GM10248 (cell line): ENCODE measurements at places on chromosomes 5 and 9.

DNA sequence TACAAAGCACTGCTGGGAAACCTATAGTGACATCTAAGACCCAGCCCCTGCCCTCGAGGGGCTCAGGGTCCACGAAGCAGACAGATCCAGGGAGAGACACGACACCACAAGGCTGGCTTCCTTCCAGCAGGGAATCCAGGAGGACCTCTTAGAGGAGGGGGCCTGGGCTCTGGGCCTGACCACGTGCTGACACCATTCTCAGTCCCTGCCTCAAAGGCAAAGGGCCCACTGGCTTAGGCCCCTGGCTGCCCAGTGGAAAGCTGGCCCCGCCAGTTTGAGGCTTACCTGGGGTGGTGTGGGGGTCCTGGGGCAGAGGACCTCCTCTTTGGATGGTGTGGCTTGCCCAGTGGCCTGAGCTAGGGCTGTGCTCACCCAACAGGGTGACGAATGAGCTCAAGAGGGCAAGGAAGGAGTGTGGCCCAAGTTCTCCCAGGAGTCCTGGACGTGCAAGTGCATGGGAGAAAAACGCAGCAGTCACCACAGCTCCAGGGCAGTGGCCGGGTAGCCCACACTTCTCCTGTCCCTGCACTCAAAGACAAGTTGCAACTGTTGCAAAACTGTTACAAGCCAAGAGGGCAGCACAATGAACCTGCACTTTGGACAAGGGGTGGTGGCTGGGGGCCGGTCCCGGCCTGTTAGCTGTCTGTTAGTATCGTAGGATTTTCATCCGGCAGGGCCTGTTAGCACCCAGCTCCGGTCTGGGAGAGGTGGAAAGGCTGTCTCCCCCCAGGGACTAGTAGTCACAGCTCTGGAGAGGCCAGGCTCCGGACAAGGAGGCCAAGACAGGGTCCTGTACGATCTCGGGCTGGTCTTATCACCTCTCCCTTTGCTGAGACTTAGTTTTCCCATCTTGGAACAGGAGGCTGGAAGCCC lies 1.5 kb upstream of the SARDH start:
- DNase-seq: no peak

- no peak for DNase-seq
These were observed 27.3 kb downstream of the TTC1 start for GRCh38 chr5:160036243-160036642.

DNA sequence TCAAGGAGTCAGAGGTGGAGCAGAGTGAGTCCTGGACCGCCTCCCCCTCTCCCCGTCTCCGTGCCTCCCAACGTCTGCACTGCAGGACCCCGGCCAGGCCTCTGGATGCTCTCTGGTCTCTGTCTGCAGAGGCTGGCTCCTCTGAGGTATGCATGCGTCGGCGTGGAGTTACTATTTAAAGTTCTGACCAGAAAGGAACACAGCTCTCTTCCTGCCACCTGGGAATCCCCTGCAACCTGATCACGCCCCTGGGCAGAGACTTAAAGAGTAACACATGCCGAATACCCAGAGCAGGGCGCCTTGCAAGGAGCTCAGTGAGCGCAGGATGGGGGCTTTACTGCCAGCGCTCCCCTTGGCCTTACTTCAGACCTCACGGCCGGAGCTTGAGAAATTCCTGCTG lies 16.0 kb downstream of the ANXA6 start:
- DNase-seq: peak; percentile 84

DNA sequence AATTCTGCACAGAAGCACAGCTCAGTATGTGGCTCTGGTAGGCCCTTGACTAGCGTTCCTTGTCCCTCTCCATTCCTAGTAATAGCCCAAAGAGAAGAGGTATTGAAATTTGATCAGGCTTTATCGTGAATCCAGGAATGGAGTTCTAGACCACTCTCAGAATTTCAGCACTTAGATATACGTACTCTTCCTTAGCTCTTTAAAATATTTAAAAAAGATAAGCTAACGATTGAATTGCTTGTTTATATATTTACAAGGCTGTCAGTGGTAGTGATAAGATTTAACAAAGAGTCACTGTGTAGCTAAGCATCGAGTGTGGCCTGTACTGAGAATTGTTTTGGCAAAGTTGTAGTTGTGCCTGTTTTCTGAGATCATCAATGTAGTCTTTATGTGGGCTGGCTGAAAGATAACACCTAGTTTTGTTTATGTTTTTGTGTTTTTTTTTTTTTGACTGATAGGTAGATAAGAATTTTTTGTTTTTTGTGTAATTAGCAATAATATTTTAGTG lies 2.5 kb downstream of the KIAA1958 start:
- no peak for DNase-seq

GRCh38 chr5:73603998-73604397 lies 22.0 kb upstream of the ARHGEF28 start:
- DNase-seq: no peak

DNA sequence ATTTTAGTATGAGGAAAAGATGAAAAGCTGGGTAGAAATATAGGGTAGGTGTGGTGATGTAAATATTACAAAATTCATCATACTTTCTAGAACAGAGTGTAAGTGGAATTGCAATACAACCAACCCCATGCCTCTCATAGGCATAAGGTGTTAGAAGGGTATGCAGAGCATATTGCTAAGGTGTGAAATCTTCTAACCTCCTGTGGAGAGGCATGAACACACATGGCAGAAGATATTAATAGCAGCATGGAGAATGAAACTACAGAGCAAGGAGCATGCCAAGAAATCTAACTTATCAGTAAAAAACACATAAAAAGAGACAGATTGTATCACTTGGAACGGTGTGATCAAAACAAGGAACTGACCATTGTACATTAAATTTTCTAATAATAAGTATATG lies 441.5 kb downstream of the CDH18 start:
- no peak for DNase-seq

DNA sequence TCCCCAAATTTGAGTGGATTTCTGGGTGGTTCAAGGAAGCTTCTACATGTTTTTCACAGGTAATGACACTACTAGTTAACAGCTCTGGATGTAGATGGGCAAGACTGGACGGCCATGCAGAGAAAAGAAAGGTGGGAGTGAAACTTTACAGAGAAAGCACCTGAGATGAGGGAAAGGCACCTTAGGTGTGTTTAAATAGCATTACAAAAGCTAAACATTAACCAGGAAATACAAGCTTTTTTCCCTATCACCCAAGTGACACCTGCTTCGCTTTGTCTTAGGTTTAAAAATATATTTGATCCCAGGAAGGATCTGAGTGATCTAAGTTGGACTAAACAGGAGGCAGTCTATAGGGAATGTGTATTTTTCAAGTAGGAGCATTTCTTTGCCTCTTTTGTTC lies 8.3 kb downstream of the C9orf152 start:
- no peak for DNase-seq

DNA sequence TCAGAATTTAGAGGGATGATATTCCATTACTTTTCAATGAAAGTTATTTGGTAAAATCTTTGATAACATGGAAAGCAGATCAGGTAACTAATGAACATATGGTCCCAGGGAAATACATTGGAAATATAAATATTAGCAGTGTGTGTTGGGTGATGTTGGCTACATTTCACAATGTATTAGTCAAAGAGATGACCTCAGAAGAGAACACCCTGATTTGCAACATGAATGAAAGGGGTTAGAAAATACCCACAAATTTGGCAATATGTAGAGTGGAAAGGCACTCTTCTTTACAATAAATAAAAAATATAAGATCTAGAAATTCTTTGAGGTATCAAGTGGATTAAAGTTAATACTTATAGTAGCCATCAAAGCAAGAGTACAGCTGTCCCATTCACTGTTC lies 606.7 kb downstream of the PSAT1 start:
- DNase-seq: no peak

- peak; percentile 26 for DNase-seq
These were observed 2.1 kb upstream of the ANXA1 start for GRCh38 chr9:73149371-73150067.

DNA sequence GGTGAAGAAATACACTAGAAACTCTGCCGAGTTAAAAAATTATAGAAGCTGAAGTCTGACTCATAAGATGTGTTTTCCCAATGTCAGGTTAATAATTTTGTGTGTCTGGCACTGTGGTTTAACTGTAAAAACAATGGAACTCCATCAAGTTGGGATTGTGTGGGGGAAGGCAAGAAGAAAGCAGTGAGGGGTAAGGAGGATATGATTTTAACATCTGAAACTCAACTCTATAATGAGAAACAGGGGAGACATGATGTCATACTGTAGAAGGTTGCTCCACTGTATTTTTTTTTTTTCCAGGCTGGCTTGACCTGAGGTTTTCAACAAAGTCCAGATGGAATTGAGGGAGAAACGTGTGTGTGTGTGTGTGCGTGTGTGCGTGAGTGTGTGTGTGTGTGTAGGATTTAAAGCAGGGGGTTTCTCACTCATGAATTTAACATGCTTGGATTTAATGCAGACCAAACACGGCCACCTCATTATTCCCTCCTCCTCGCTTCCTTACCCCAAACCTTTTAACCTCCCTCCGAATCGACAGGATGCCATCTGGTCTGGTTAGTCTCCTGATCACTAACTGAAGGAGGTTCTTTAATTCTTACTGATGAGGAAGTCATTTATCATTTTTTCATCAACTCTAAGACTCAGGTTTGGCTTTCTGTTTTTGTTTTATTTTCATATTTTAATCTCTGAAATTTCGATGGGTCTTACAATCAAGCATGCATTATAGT lies 140.2 kb upstream of the LPAR1 start:
- DNase-seq: no peak

GRCh38 chr9:75242426-75242825 lies 154.1 kb downstream of the OSTF1 start:
- no peak for DNase-seq

DNA sequence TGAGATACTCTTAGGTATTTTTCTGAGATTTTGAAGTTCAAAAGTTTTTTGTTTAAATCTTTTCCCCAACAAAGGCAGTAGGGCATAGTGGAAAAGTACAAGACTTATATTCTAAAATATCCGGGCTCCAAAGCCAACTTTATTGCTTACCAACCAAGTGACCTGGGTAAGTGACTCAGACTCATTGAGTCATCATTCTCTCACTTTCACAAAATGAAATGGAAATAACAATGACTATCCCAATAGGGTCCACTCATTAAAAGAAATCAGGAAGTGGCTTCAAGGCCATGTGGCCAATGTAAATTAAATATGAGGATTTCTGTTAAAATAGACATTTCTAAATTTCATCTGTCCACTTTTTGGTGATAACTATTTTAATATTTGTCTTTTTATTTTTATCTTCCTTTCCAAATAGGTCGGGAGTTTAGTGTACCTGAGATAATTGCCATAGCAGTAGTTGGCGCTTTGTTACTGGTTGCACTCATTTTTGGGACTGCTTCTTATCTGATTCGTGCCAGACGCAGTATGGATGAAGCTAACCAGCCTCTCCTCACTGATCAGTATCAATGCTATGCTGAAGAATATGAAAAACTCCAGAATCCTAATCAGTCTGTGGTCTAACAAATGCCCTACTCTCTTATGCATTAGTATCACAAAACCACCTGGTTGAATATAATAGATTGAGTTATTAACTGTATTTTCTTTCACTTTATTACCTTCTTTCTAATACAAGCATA lies 15.5 kb downstream of the TYRP1 start:
- no peak for DNase-seq

- no peak for DNase-seq
These were observed 6.4 kb downstream of the SOWAHA start for GRCh38 chr5:132819468-132819867.

DNA sequence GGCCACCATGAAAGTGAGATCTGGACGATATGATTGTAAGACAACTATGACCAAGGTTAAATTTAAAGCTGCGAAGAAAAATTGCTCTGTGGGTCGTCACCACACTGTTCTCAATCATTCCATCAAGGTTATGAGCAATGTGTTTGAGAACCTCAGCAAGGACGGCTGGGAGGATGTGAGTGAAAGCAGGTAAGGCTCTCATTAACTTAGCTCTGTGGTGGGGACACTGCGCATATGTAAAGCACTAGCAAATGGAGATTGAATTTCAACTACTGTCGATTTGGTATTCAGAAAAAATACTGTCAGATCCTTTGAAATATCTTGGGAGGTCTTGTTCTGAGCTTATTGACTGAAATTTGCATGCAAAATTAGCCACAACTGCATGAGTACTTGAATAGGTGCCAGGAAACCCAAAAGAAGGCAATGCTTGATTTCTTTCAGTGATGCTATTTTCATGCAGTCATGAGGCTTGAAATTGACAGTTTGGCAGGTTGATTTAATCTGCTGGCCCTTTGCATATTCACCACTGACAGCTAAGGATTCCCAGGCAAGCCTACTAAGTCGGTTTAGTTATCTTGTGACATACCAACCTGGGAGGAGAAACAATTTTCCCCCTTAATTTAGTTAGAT lies 183.9 kb upstream of the SH3GL2 start:
- DNase-seq: no peak

- DNase-seq: no peak
These were observed 5.5 kb upstream of the ZNF354B start for GRCh38 chr5:178854284-178854683.

GRCh38 chr9:92098638-92099037 lies 16.6 kb downstream of the SPTLC1 start:
- DNase-seq: no peak

DNA sequence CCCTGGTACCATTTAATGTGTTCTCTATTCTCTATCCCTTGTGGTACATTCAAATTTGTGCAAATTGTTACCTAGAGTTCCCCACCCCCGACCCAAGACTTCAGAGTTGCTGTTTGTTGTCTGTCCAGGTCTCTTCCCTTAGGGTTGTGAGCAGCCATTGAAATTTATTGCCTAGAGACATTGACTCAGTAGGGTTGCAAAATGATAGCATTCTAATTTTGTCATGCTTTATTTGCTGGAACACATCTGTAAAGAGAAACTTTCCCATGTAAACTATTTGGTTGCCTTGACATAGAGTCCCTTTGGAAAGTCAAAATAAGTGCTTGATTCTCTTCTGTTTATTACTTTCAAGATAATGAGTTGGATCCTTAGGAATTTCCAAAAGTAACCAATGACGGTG lies 91.7 kb upstream of the KLF9 start:
- no peak for DNase-seq

DNA sequence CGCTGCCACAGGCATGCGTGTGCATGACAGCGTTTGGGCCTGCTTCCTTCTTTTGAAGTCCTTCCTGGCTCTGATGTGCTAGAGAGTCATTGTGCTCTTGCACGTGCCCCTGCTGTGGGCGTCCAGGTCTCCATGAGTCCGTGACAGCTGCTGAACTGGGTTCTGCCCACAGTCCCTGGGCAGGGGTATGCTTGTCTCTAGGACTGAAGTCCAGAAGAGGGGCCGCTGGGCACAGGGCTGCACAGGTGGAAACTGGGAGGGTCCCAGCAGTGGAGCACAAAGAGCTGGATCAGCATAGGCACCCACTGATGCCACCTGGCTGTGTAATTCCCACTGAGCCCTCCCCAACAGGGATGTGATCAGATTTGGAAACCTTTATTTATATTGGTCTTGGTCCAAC lies 169.4 kb downstream of the IRX2 start:
- no peak for DNase-seq
